ENCODE measurements at places on chromosomes 4 and X.

DNA sequence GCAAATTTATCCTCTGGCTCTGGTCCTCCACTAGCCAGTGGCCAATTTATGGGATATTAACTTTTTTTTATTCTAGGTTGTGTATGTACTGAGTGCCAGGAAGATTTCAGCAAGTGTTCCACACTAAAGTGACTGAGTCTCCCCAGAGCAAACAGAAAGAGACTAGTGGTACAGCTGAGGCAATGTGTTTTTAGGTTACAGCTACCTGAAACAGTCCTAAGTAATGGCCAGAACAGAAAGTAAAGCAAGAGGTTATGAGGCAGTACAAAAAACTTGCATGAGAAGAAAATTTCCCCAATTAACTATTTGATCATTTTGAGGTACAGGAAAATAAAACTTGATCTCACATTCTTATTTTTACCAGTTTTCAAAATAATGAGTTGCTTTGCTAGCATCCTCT lies 31.2 kb downstream of the PRDM8 start:
- no peak overlapping the region for H3K27ac ChIP-seq
- no peak for DNase-seq
- H3K4me1 ChIP-seq = no peaks in the 10 kb centered on the region

DNA sequence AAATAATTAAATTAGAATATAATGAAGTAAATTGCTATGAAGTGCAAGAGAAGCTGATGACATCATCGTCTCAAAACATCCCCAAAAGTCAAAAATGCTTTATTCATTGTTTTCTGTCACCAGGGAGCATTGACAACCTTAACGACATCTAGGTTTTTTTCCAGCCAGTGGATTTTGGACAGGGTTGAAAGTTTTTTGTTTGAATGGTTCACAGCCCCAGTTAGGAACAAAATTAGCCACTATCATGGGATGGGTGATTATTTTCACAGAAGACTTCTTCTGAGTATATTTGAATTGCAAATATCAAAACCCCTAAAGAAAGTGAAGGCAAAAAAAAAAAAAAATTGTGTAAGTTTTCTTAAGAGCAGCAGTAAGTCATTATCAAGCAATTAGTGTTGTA lies 826.1 kb downstream of the STPG2 start:
- H3K27ac ChIP-seq = no peak overlapping the region
- DNase-seq = no peak
- H3K36me3 ChIP-seq = no peaks in the 10 kb centered on the region
- H3K4me1 ChIP-seq = no peaks in the 10 kb centered on the region
- no peaks in the 10 kb centered on the region for H3K27me3 ChIP-seq
- no peak overlapping the region for H3K4me3 ChIP-seq

DNA sequence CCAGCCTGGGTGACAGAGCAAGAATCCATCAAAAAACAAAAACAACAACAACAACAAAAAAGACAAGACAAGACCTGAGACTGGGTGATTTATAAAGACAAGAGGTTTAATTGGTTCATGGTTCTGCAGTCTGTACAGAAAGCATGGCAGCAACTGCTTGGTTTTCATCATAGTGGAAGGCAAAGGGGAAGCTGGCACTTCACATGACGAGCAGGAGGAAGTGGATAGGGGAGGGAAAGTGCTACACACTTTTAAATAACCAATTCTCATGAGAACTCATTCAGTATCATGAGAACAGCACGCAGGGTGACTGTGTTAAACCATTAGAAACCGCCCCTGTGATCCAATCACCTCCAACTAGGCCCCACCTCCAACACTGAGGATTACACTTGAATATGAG lies 28.4 kb upstream of the SLC10A7 start:
- no peak overlapping the region for H3K27ac ChIP-seq
- no peaks in the 10 kb centered on the region for H3K4me1 ChIP-seq
- H3K27me3 ChIP-seq = peaks cover 8% of the 10 kb centered on the region
- DNase-seq = no peak

- no peaks in the 10 kb centered on the region for H3K36me3 ChIP-seq
- peaks cover 11% of the 10 kb centered on the region for H3K4me1 ChIP-seq
- H3K4me3 ChIP-seq = no peak overlapping the region
- no peaks in the 10 kb centered on the region for H3K27me3 ChIP-seq
- peak; percentile 53 for DNase-seq
Observed at GRCh38 chr4:70863099-70863790, 23.6 kb upstream of the GRSF1 start.
